Fibroblast of upper back skin (primary cell): ENCODE measurements at places on chromosomes 5 and 9.

GRCh38 chr9:118928722-118929121 lies 440.5 kb downstream of the BRINP1 start:
- DNase-seq = no peak

DNA sequence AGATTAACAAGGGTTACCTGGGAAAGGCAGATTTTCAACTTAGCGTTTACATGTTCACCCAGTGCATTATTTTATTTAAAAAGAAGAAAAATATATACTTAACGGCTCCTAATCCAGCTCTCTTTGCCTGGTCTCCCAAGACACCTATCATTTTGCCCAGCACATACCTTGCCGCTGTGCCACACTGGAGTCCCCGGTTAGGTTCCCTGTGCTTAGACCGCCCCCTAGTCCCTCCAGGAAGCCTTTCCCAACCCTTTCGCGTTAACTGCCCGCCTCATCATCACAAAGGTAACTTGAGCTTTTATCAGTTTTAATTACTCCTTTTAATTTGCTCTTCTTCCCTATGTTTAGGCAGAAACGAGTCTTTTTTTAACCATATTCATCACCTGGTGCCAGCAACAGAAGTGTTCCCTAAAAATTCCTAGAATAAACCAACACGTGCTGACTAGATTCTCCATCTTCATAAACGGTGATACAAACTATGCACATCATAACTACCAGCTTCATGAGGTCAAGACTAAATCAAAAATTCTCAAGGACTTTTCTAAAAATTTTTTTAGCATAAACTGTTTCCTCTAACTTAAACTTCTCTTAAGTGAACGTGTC lies 19.7 kb downstream of the DNAJA1 start:
- DNase-seq = peak; percentile 15

- DNase-seq = no peak
These were observed 152.9 kb upstream of the SPEF2 start for GRCh38 chr5:35464757-35465156.

DNA sequence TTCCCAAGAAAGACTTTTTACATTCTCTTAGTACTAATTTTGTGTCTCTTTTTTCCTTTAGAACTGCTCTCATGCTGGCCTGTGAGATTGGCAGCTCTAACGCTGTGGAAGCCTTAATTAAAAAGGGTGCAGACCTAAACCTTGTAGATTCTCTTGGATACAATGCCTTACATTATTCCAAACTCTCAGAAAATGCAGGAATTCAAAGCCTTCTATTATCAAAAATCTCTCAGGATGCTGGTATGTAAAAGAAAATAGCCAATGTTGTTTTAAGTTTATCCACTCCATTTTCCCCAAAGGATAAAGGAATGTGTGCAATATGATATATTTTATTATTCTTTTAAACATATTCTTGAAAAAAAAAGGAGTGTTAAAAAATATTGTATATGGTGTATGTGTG lies 27.3 kb upstream of the TTC23L start:
- peak; percentile 47 for DNase-seq

DNA sequence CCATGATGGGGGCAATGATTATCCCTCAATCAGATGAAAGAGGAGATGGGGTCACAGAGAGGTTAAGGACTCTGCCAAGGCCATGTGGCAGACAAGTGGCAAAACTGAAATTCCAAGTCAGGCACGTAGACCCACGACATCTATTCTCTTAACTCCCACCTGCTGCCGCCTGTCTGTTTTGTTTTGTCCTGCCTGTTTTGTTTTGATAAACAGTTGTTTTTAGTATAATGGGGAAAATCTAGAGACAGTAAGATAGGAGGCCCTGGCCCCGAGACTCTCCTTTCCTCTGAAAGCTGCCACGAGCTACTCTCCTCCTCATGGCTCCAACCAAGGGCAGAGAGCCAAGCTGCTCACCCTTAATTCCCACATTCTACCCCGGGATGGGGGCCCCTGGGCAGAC lies 4.9 kb downstream of the FSTL4 start:
- no peak for DNase-seq

DNA sequence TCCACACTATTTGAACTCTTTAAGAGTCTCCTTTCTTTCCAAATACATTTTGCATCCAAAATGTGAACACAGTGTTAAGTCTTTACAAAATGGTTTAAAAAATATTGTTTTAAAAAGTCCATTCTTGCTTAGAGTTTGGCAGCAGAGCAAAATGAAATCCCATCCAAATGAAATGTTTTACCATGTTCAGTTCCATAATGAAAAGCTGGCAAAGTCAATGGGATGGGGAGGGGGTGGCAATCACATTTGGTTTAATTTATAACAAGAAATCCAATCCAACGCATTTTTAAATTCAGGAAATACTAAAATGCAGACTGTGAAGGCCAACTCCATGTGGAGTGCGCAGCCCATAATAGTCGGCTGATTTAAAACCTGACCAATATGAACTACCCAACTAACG lies 39.4 kb downstream of the MRPL36 start:
- no peak for DNase-seq

DNA sequence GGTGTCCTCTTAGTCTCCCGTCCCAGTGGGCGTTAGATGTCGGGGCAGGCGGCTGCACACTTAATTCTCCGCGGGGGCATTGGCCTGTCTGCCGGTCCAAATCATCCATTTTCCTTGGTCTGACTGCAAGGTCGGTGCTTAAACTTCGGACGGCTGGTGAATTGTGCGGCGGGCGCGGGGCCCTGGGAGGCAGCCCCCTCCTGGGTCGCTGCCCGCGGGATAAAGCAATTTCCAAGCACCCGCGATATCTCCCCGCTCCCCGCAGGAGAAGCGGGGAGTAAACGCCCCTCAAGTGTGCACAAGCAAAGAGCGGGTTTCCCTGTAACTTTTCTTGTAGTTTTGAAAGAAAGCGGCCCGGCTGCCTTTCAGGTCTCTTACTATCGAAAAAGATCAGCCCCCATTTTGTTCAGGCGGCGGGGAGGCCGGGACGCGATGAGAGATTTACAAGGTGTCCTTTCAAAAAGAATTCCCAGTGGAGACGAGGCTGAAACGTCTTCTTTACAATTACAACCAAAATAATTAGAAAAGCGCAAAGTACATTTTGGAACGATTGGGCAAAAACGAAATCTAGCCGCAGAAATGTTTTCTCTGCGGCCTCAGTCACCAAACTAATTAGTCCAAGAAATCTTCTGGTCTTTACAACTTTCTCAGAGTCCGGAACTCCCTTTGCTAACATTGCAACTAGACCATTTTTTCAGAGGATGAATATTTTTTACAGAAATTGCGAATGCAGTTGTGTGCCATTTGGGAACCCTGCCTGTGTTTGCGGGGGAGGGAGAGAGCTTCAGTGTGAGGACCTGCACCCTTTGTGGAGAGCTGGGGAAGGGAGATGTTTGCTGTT lies 1.8 kb downstream of the IRX1 start:
- DNase-seq = peak; percentile 34

DNA sequence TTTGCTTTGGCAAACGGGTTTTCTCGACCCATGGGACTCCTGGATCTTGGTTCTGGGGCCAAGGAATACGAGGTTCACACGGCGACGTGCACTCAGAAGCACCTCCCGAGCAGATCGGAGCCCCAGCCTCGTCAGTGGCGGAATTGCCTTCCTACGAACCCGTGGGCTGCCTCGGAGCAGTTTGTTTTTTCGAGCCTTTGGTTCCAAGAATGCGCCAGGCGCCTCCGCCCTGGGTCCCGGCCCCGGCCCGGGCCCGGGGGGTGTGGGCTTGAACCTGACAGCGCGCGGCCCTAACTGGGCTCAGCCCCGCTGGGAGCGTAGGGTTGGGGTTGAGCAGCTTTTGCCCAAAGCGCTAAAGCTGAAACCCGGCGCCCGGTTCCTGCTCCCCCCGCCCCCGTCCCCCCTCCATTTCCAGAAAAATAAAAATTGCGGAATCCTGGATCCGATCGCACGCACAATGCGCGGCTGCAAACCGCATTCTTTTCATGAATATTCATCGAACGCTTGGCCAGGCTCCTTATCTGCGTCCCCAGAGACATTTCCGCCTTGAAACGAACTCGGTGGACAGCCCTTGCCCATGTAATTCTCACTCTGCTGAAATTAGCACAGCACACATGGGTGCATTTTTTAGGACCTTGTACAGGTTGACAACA lies 1.0 kb downstream of the BASP1 start:
- DNase-seq = peak; percentile 85

DNA sequence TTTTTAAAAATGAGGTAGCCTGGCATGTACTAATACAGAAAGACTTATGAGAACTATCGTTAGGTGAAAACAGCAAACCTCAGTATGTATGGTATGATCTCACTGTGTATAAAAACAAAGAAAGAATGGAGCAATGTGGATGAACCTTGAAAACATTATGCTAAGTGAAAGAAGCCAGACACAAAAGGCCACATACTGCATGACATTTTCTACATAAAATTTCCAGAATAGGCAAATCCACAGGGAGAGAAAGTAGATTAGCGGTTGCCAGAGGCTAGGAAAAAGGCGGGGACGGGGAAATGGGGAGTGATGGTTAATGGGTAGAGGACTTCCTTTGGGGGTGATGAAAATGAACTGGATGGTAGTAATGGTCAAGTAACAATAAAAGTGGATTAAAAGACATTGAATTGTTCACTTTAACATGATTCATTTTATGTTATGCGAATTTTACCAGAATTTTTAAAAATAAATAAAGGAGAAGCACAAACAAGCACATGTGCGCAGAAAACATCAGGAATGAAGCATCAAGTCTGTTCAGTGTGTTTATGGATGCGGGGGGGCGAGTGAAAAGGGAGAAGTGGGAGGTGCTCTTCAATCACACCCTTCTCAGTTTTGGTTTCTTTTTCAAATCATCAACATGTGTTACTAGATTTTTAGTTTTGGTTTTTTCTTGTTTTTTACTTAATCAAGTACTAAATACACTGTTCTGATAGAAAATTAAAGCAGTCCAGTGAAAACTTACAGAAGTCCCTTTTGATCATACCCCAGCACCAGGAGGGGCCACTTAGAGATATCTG lies 16.3 kb downstream of the ROR2 start:
- DNase-seq = no peak
